ENCODE measurements at places on chromosomes 6 and 20.
A peak's percentile ranks its signal among the peaks of the same experiment; 100 is the strongest.

DNA sequence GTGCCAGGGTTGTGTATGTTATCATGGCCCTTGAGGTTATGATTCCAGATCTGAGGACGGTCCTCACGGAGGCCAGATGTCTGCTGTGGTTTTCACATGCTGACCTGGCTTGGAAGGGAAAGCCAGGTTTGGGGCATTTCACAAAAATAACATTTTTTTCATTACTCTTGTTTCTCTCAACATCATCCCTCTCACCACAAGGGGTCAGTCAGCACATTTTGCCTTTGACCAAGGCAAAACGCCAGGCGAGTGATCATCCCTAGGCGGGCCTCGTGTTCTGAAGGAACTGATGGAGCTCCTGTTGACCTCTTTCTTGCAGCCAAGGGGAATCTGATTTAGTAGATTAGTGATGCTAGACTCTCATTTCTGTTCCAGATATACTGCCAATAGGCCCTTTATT is 133.5 kb downstream of the TBC1D7 start:
- DNase-seq, result peak; percentile 8

DNA sequence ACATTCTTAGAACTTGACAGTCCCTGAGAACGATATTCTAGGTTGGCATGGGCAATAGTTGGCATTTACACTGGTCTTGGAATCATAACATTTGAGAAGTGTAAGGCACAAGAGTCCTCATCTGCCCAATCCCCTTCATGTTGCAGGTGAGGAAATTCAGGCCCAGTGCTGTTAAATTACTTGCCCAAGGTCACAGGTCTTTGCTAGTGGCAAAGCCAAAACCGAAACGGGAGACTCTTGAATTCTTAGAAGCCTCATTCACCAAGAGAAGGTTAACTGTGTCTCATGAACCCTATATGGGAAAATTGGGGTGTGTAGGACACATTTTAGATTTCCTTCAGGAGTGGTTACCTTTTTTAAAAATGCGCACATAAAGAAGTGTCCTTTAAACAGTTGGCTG is 7.2 kb downstream of the E2F3 start:
- no peak for DNase-seq

GRCh38 chr6:56490993-56491392 is 151.7 kb downstream of the DST start:
- no peak for DNase-seq

DNA sequence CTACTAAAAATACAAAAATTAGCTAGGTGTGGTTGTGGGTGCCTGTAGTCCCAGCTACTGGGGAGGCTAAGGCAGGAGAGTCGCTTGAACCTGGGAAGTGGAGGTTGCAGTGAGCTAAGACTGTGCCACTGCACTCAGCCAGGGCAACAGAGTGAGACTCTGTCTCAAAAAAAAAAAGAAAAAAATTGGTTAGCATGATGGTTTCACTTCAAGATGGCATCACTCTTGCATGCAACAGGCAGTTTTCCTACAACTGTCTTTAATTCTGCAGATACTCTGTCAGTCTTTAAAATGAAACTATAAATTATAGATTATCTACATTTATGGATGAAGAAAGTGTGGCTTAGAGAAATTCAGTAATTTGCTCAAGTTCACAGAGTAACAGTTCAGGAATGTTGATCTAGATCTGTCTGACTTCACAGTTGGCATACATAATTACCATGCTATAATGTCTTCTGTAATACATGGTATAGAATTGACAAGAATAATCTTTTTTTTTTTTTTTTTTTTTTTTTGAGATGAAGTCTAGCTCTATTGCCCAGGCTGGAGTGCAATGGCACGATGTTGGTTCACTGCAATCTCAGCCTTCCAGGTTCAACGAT is 27.0 kb downstream of the ITCH start:
- no peak for DNase-seq

DNA sequence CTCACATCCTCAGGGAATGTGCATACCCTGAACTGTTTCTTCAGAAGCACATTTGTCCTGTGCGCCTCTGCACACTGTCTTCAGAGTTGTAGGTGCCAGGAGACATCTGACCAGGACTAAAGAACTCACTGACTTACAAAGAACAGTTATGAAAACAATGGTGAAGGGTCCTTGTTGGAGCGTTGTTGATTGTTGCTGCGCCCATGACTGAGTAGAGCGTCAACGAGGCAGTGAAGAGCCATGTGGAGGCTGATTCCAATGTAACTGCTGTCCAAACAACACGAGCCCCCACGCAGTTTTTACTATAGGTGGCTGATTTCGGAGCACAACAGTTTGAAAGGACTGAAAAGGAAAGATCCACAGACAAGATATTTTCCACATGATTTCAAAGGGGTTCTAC is 380.3 kb downstream of the CDH26 start:
- DNase-seq, result no peak

GRCh38 chr6:134235937-134236751 is 81.8 kb downstream of the SGK1 start:
- no peak for DNase-seq

- DNase-seq, result no peak
These were observed 89.2 kb downstream of the ARID1B start for GRCh38 chr6:156866220-156867015.

DNA sequence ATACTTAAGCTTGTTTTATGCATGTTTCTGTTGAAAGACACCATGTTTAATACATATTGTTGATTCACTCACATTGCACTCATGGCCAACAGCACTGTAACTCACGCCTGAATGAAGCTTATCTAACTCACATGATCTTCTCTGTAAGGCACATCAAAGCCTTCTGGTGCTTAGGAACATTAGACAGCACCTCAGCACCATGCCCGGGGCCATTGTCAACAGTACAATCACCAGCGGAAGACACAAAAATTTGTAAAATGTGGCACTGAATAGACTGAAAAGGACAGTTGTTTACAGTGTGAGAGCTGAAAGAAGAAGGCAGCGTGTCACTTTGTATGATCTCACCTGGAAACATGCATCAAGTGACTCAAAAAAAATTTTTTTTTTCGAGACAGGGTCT is 8.9 kb upstream of the TCF15 start:
- DNase-seq, result no peak
